ENCODE measurements at places on chromosomes 7 and 10.

DNA sequence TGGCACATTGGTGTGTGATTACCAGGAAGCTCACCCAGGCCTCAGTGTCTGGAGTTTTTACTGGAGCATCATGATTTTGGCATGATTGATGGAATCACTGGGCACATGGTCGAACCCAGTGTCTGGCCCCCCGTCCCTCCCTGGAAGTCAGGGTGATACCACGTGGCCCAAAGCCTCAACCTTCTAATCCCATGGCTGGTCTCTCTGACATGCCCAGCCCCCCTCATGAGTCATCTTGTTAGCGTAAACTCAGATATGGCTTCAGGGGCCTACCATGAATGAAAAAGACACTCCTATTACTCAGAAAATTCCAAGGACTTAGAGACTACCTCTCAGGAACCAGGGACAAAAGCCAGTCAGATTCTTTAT, 109.3 kb downstream of the GRK5 start:
- no peak for DNase-seq

DNA sequence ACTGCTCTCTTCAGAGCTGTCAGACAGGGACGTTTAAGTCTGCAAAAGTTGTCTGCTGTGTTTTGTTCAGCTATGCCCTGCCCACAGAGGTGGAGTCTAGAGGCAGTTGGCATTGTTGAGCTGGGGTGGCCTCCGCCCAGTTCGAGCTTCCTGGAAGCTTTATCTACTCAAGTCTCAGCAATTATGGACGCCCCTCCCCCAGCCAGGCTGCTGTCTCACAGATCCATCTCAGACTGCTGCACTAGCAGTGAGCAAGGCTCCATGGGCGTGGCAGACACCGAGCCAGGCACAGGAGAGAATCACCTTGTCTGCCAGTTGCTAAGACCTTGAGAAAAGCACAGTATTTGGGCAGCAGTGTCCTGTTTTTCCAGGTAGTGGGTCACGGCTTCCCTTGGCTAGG, 98.1 kb downstream of the SDHAF3 start:
- DNase-seq = no peak

DNA sequence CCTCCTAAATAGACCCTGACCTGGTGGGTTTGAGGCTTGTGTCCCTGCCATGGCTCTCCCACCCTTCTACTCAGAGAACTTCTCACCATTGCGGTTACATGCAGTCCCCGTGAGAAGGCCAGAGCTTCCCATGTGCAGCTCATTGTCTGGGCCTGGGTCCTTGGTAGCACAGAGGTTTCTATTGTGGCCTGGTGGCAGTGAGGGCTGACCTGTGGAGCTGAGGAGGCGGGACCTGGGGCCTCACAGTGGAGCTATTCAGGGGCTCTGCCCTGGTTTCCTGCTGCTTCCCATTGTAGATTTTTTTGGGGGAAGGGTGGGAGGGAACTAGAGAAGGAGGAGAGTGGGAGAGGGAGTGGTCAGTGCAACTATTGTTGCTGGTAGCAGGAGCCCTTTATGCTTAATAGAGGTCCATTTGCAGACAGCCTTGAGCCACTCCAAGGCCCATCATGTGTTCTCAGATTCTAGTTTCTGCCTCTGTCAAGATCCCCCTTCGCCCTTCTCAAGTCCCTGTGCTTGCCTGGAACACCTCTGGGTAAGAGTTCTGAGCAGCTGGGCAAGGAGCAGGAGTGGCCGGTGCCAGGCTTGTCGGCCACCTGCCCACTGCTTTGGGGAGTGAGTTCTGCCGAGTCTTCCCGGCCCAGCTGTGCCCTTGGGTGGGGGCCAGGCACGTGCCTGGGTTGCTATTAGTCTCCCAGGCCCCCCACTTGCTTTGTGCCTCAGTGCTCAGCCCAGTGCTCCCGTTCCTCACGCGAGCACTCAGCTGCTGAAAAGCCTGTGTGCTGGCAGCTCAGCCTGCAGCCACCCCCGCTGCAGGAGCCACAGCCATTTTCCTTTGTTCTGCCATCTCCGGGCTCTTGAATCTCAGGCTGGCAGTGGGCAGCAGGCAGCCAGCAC, 10.7 kb downstream of the TSPAN14 start:
- no peak for DNase-seq

- no peak for DNase-seq
Measured at GRCh38 chr10:89741126-89741762, 39.9 kb downstream of the KIF20B start.

DNA sequence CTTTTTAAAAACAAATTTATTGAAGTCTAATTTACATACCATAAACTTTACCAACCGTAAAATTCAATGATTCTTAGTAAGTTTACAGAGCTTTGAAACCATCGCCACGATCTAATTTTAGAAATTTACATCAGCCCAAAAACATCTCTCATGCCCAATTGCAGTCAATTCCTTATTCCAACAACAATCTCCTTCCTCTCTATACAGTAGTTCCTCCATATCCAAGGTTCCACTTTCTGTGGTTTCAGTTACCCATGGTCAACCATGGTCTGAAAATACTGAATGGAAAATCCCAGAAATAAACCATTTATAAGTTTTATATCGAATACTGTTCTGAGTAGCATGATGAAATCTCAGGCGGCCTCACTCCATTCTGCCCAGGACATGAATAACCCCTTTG, 183.4 kb upstream of the ADCY1 start:
- DNase-seq = no peak

DNA sequence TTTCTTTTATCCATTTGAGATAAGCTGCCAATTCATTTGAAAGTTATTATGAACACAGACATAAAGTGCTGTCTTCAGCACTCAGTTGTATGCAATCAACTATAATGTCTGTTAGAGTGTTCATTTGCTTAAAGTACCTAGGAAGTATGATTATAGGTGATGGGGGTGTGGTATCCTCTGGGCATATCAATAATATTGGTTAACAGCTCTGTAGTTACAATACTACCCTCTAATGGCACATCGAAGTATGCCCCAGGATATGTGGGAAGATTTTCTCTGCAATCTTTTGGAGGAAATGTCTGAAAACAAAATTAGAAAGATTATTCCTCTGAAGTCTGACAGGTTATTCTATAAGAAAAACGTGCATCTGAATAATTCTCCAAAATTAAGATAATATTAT, 429.7 kb downstream of the ARL4A start:
- DNase-seq = no peak

GRCh38 chr7:151368136-151368571, 26.5 kb downstream of the NUB1 start:
- peak; percentile 91 for DNase-seq

- DNase-seq = no peak
Measured at GRCh38 chr10:60044971-60045370, 138.6 kb upstream of the CCDC6 start.

DNA sequence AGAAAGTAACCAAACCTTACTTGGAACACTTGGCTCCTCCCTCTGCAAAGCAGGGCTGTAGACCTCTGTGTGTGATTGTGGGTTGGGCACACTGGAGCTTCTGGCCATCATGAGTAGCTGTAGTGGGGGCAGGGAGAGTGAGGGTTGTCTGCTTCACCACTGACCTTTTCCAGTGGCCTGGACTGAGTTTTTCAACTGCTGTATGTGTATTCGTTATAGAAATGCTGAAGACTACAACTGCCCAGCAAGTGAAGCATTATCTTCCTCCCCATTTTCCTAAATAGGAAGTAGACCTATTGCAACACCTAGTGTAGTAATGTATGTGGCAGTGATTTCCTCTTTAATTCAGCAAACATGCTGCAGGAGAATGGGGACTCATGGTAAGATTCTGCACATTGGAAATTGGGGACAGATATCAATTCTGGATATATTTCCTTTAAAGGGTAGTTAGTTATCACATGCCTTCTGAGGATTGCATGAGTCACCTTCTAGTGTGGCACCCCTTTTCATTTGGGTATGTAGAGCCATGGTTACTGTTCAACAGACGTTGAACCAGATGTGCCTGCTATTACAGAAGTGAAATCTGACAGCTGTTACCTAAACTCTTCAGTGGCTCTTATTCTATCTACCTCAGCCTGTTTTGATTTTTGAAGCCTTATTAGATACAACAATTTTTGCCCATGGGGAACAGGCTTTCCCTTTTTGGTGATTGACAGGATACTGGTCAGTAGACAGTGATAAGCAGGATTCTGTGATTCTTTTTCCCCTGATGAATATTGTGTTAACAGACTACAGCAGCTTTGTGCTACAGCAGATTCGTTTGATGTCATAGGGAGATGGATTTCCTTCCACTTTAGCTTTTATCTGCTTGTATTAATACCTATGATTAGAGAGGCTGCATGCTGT, 130.9 kb downstream of the SND1 start:
- no peak for DNase-seq

DNA sequence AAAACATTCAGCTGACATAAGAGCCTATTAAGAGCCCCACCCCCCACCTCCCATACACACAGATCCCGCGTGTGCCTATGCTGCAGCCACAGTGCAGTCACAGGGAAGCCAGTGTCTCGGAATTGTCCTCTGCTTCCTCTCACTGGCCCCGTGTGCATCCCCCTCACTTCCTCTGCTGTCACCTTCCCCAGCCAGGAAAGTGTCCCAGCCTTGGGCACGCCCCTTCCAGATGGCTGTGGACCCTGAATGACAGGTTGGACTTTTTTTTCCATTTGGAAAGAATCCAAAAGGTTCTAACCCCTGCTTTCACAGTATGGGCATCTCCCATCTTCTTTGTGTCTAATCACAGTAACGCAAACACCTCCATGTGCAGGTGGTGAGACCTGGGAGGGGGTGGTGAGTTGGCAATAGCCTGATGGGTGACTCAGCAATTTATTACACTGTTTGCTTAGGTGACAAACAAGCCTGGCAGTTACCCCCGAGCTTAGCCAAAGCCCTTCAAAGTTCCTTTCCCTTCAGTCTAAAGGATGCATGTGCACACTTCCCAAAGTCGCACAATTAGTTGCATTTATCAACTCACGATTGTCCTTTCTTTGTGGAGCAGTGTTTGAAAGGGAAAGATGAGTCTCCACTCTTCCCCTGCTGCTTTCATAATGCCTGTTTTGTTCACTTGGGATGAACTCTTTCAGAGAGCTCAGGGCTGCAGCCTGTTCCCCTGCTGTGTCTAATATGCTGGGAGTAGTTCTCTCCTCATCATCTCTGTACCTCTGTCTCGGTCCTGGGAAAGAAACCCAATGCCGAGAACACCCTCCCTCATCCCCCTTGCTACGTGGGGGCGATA, 67.5 kb upstream of the EFCAB10 start:
- DNase-seq = no peak

- no peak for DNase-seq
Measured at GRCh38 chr7:117158941-117159697, 163.7 kb downstream of the WNT2 start.

GRCh38 chr7:29609162-29610037, 45.8 kb downstream of the PRR15 start:
- DNase-seq = no peak

DNA sequence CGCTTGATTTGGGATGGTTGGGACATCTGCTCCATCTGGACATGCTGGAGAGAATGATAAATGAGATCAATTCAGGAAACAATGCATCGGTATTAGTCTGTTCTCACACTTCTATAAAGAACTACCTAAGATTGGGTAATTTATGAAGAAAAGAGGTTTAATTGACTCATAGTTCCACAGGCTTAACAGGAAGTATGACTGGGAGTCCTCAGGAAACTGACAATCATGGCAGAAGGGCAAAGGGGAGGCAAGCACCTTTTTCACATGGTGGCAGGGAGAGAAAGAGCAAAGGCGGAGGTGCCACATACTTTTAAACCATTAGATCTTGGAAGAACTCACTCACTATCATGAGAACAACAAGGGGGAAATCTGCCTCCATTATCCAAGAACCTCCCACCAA, 16.8 kb upstream of the TSPAN12 start:
- DNase-seq = no peak

GRCh38 chr7:33339074-33339790, 209.9 kb downstream of the BBS9 start:
- no peak for DNase-seq

GRCh38 chr7:17181482-17181881, 117.0 kb upstream of the AHR start:
- no peak for DNase-seq

DNA sequence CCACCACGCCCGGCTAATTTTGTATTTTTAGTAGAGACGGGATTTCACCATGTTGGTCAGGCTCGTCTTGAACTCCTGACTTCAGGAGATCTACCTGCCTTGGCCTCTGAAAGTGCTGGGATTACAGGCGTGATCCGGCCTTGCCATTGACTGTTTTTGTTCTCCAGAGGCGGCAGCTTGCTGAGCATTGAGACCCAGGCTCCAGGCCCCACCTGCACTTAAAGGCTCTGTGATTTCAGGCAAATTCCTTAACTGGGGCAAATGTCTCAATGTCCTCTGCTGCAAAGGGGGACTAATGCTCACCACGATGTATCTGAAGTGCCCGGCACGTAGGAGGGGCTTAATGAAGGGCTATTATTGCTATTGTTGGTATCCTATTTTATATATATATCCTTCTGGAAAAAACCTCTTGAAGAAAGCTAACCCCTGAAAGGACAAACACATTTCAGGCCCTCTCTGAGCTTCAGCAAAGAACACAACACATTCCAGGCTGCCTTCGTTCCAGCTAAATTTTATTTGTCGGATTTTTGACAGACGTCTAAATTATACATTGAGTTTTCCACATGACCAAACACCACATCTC, 29.0 kb downstream of the TRIM8 start:
- no peak for DNase-seq

DNA sequence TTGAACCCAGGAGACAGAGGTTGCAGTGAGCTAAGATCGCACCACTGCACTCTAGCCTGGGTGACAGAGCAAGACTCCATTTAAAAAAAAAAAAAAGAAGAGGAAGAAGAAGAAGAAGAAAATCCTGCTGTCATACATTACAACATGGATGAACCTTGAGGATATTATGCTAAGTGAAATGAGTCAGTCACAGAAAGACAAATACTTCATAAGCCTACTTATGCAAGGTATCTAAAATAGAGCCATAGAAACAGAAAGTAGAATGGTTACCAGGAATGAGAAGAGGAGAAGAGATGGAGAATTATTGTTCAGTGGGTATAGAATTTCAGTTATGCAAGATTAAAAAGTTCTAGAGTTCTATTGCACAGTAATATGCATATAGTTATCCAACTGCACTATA, 466.5 kb downstream of the PLXNA4 start:
- no peak for DNase-seq
